AG10803 (cell line): ENCODE measurements at places on chromosomes 7 and 10.

GRCh38 chr10:59098831-59099452 lies 77.5 kb upstream of the PHYHIPL start:
- DNase-seq = peak; percentile 72

- no peak for DNase-seq
Observed at GRCh38 chr7:101066141-101066832, 19.0 kb upstream of the TRIM56 start.

- no peak for DNase-seq
Observed at GRCh38 chr7:77606562-77606961, 69.5 kb downstream of the PTPN12 start.

DNA sequence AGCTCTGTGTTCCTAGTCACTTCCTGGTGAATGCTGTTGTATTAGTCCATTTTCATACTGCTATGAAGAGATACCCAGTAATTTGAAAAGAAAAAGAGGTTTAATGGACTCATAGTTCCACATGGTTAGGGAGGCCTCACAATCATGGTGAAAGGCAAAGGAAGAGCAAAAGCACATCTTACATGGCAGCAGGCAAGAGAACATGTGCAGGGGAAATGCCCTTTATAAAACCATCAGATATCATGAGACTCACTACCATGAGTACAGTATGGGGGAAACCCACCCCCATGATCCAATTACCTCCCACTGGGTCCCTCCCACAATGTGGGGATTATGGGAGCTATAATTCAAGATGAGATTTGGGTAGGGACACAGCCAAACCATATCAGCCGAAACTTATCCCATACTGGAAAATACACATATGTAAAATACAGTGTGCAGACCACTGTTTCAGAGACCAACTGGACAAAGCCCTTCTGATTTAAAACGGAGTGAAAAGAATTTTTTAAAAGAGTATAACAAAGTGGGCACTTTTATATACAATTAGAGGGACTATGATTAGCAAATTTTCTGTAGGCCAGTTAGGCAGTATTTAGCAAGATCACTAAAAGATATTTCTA lies 8.0 kb downstream of the CYREN start:
- DNase-seq = no peak

GRCh38 chr10:34273340-34273739 lies 541.8 kb downstream of the PARD3 start:
- no peak for DNase-seq

- no peak for DNase-seq
Observed at GRCh38 chr10:12181065-12181775, 14.5 kb downstream of the NUDT5 start.

- DNase-seq = no peak
Observed at GRCh38 chr7:113622796-113623195, 296.0 kb downstream of the PPP1R3A start.

GRCh38 chr7:3191548-3191947 lies 109.5 kb upstream of the SDK1 start:
- DNase-seq = no peak

GRCh38 chr10:69153227-69153626 lies 26.8 kb upstream of the SUPV3L1 start:
- no peak for DNase-seq

- DNase-seq = no peak
Observed at GRCh38 chr7:81007051-81007450, 88.2 kb upstream of the SEMA3C start.

DNA sequence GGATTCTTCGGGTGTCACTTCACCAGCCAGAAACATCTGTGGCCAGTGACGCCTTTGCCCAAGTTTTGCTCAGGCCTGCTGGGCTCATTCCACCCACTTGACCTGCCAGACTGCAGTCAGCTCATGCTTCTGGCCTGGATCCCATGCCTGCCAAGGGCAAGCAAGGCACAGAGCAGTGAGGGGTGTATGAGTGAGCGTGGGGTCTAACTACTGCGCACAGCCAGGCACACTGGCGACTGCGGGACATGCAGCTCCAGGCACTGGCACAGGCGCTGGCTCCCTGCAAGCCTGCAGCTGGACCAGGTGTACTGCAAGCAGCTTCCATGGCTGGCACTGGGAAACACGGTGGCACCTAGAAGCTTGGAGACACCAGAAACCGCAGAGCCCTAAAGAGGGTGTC lies 80.1 kb downstream of the MTERF1 start:
- no peak for DNase-seq

- no peak for DNase-seq
Observed at GRCh38 chr7:20193242-20193777, 23.9 kb downstream of the MACC1 start.

DNA sequence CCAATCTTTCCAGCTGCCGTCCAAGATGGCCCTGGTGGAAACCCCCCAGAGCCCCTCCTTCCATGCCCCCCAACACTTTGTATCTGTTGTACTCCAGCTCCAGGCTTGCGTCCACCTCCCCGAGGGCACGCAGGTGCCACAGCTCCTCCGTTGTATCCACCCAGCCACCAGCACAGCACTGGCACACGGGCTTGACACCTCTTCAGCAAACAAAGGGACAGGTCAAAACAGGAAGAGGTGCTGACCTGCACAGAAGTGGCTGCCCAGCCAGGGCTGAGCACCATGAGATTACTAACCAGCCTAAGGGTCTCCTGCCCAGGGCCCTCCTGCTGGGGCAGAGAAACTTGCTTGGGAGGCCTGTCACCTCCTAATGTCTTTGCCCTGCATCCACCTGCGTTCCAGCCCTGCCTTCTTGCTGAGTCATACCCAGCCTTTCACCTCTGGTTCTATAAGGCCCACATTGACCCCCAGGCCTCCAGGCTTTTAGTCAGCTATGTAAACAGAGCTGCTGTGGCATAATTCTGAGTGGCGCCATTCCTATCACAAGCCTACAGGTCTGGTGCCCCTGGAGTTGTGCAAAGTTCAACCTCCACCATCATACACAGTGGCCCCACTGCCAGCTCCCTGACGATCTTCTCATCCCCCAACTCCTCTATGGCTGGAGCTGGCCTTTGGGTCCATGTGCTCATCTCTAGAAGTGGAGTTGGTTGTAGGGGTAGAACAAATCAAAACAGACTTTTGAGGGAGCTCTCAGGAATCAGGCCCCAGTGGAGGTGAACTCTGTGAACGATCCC lies 20.9 kb downstream of the SLC29A3 start:
- no peak for DNase-seq

- peak; percentile 79 for DNase-seq
Observed at GRCh38 chr7:84194484-84195271, at the start of gene SEMA3A. Gene SEMA3A (minus strand): TSS chr7:84194789. CDS start chr7:84194586, 203 bp downstream.

DNA sequence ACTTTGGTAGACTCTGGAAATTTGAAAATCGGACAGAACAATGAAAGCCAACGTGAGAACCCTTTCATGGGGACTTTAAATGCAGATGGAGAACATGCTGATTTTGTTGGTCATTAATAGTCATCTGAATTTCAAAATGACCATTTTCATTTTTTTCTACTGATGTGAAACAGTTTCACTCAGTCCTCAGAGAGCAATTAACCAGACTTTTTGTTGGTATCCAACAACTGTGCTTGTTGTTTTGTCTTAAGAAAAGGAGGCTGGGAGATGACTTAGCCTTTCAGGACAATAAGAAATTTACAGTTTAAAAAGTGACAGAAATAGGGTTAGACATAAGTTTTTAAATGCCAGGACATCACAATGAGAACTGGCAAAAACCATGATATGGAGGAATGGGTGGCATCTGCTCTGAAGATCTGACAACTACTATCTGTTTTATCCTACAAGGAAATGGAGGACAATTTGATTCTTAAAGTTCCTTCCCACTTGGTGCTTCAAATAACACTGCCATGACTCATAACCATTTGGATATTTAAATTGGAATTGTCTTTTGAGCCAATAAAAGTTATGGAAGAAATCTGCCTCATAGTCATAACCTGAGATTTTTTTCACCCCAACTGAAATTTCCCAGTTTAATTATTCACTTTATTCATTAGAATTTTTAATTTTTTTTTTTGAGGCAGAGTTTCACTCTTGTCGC lies 87.2 kb upstream of the HPS1 start:
- peak; percentile 37 for DNase-seq
